Activated CD4-positive, alpha-beta T cell treated with anti-CD3 and anti-CD28 coated beads, Interleukin-2, Interleukin-6, amounts not matched to agents 100 ng/mL and 50 ng/mL, durations not matched to agents 16 hours and 8 hours (primary cell): ENCODE measurements at places on chromosomes 6 and 20.

- DNase-seq = no peak
These were observed 69.1 kb downstream of the ELOVL4 start for GRCh38 chr6:79878142-79878748.

DNA sequence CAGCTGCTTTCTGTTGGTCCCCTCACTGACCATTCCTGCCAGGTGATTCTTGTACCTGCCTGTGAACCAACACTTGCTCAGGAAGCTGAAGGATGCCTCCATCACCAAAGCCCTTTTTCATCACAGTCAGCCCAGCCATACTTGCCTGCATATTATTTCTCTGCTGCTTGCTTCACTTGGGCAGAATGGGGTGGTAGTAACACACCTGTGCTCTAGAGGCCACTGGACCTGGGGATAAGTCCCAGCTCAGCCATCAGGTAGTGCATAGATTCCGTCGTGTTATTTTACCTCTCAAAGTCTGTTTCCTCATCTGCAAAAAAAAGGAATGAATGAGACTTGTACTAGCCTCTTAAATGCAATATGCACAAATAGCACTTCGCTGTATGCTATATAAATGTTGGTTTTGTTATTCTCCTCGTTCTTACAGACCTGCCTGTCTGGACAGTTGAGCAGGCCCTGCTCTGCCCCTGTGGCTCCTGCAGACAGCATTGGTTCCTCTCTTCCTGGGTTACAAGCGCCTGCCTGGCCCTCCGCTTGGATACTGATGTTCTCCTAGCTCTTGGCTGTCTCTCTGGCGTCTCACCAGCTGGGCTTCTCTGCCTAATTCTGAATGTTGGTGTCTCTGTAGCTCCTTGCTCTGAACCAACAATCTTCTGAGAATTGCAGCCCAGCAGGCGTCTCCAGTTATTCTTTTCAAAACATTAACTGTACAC, 151.8 kb downstream of the UNC5CL start:
- no peak for DNase-seq

DNA sequence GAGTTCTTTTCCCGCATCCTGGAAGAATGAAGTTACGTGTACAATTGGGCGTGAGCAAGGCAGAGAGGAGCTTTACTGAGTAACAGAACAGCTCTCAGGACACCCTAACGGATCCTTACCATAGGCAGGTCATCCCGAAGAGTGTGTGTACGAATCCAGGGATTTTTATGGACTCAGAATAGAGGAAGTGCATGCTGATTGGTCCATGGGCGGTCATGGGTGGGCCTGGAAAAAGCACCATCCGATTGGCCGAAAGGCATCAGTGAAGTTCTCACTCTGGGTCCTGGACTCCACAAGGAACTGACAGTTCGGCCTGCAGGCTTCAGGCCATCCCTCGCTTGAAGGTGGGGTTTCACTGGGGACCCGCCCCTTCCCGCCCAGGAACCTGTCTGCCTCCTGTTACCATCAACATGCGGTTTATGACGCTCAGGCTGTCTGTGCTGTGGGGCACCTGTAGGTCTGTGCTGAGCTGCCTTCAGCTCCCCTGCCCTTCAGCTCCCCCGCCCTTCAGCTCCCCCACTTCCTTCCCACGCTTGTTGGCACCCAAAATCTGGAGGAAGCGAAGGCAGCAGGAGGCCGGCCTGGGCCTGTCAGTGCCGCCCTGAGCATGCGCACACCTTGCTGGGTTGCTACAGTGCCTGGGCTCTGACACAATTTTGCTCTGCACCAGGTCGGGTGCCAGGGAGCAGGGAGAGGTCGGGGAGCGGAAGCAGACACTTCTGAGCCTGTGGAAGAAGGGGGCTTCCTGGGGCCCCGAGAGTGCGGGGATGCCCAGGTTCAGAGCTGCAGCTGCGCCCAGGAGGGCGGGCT, 57.9 kb upstream of the MANEA start:
- DNase-seq = no peak

GRCh38 chr6:64890609-64891008, 816.4 kb downstream of the EYS start:
- DNase-seq = no peak

DNA sequence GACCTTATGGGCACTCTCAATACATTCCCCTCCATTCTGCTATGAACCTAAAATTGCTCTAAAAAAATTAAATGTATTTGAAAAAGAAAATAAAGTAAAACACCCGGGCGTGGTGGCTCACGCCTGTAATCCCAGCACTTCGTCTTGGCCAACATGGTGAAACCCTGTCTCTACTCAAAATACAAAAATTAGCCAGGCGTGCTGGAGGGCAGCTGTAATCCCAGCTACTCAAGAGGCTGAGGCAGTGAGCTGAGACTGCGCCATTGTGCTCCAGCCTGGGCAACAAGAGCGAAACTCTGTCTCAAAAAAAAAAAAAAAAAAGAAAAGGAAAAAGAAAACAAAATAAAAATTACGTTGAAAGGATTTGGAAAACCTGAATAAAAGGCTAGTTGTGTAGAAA, 60.5 kb downstream of the CD164 start:
- DNase-seq = no peak

GRCh38 chr20:34493646-34494045, 22.6 kb upstream of the DYNLRB1 start:
- no peak for DNase-seq

- DNase-seq = no peak
These were observed 1.1 kb upstream of the SLC44A4 start for GRCh38 chr6:31879901-31880300.

GRCh38 chr6:106440546-106440945, 80.0 kb downstream of the CRYBG1 start:
- no peak for DNase-seq

- no peak for DNase-seq
These were observed 65.6 kb downstream of the ERMARD start for GRCh38 chr6:169816975-169817374.

DNA sequence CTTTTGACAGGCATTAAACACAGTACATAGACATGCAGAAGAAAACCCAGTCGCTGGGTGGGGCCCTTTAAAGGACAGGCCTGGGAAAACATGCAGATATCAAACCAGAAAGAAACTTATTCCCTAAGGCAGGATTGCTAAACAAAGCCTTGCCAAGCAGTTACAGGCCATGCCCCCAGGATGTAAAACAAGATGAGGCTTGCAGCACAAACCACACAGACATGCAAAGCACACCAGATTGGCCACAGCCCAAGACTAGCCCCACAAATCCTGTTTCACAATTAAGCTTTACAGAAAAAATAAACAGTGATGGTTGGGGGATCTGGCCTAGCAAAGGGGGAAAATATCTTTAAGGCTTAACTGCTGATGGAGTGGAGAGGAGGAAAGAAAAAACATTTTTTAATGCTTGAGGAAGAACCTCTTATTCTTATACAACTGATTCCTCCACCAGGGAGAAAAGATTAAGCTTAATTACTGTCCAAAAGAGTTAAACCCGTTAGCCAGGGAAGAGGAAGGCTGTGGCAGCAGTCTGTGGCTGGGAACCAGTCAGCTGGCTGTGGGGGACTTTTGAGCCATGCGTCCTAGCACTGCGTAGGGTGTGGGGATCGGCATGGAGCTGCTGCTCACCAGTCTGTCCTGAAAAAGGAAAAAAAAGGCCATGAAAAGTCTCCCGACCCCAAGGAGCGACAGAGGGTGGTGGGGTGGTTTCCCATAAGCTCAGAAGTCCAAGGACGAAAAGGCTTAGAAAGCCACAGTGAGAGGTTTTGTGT, 28.4 kb downstream of the COL19A1 start:
- no peak for DNase-seq

DNA sequence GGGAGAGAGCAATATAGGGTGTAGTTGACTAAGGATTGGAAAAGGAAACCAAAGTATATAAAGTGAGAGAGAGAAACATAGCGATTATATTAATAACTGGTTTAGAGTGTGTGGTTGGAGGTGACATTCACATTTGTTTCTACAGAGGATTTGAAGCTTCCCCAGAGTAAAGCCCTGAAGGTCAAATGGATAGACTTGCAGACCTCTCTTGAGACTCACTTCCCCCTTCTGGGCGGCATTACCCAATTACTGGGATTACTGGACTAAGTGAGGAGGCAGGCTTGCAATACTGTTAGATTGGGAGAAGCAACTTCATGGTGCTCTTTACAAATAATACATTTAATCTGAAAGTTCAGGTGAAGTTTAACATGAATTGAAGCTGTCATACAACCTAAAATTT, 10.7 kb downstream of the FIG4 start:
- DNase-seq = no peak

DNA sequence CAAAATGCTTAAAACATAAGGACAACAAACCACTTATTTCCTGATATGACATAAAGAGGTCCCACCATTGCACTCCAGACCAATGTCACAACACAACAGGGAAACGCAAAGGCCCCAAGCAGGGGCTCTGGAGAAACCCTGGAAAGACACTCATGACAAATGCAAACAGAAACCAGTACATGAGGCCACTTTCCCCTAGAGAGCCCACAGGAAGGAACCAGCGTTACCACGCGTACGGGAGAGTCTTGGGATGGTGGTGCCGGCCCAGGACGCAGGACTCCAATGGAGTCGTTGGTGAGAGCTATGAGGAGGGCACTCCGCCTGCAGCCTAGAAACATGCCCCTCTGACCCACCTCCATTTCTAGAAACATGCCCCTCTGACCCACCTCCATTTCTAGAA, 20.2 kb downstream of the GMEB2 start:
- no peak for DNase-seq
